Stimulated activated CD4-positive, alpha-beta T cell treated with anti-CD3 and anti-CD28 coated beads, TNF-alpha, amount 100 ng/mL, for 1 hour (primary cell): ENCODE measurements at places on chromosomes 11 and 22.

- no peak for DNase-seq
Measured at GRCh38 chr11:130604606-130605005, 156.2 kb downstream of the ADAMTS15 start.

DNA sequence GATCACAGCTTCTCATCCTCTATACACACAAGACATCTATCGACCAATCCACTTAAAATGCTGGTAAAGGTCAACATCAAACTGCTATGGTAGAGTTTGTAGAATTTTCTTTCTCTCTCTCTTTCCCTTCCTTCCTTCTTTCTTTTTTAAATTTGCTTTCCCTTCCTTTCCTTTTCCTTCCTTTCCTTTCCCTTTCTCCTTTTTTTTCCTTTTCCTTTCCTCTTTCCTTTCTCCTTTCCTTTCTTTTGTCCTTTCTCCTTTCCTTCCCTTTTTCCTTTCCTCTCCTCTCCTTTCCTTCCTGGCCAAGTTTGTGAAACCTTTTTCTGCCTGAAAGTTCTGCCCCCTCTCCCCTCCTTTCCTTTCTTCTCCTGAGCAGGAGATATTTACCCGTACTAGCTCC is 3.1 kb downstream of the C11orf97 start:
- no peak for DNase-seq

DNA sequence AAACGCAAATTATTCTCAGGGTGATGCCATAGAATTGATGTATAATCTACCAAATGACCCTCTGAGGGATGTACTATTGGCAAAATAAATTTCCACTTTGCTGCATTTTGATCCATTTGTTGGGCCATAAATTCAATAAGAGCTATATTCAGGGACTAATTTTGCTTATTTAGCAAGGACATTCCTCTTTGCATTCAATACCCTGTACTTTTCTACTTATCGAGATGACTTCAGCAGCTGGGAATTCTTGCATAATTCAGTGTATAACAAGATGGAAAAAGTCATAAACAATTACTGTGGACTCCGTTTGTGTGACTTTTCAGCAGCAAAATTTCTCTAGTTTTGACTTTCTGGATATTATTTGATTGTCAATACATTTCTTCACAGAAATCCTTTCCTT is 744.7 kb upstream of the CCDC179 start:
- no peak for DNase-seq

DNA sequence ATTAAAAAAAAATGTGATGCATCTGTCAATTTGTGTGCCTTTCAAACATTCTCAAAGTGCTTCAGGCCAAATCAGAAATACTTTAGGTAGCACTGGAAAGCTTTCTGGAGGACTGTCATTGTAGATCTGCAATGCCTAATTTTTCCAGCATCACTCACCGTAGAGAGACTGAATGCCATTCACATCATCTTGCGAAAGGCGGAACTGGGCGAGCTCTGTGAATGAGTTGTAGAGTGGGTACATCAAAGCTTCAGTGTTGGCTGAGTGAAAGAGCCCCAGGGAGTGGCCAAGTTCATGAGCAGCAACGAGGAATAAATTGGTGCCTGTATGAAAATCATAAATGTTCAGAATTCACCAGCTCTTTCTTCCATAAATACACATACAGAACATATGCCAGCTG is 4.0 kb downstream of the MMP10 start:
- DNase-seq = no peak

- no peak for DNase-seq
Measured at GRCh38 chr11:11245453-11245852, 107.6 kb downstream of the CSNK2A3 start.

GRCh38 chr11:94271885-94272372 is 32.5 kb upstream of the IZUMO1R start:
- no peak for DNase-seq

DNA sequence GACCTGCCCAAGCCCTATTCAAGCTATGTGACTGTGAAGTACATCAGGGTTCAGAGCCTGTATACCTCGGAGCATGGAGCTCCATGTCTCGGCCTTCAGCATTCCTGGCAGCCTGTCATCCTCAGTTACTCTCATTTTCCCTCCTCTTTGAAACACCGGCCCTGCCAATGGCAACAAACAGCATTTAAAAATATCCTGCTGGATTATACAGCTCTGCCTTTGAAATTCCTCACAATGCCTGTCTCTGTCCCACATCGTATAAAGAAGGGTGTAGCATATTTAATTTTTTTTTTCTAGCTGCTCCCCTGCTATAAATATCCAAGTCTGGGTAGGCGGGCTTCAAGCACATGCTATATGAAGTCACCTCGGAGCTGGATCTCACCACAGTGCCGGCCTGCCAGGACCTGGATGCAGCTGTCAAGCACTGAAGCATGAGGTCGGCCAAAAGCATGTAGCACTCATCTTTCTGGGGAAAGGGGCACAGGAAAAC is 11.8 kb downstream of the ABTB2 start:
- no peak for DNase-seq

DNA sequence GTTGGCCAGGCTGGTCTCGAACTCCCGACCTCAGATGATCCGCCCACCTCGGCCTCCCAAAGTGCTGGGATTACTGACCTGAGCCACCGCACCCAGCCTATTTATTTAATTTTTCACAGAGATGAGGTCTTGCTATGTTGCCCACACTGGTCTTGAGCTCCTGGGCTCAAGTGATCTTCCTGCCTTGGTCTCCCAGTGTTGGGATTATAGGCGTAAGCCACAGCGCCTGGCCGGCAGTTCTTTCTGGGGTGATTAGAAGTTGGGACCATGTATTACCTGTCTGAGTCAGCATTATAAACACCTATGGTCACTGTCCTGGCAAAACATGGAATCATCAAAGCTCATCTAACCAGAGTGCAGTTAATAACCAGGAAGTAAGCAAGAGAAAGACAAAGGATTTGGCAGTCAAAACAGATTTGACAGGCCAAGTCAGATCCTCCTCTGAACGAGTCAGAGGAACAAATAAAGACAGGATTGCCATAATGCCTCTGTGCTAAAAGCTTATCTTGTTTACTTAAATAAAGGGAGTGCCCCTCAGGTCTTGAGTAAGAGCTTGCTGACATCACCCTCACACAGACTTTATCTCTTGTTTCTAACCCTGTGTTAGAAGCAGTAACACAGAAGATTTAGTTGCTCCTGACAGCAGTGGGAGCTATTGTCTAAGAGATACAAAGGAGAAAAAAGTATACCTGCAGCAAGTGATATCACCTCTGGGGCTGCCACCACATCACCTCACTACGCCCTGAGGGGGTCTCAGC is 3.7 kb downstream of the SERPIND1 start:
- DNase-seq = no peak

DNA sequence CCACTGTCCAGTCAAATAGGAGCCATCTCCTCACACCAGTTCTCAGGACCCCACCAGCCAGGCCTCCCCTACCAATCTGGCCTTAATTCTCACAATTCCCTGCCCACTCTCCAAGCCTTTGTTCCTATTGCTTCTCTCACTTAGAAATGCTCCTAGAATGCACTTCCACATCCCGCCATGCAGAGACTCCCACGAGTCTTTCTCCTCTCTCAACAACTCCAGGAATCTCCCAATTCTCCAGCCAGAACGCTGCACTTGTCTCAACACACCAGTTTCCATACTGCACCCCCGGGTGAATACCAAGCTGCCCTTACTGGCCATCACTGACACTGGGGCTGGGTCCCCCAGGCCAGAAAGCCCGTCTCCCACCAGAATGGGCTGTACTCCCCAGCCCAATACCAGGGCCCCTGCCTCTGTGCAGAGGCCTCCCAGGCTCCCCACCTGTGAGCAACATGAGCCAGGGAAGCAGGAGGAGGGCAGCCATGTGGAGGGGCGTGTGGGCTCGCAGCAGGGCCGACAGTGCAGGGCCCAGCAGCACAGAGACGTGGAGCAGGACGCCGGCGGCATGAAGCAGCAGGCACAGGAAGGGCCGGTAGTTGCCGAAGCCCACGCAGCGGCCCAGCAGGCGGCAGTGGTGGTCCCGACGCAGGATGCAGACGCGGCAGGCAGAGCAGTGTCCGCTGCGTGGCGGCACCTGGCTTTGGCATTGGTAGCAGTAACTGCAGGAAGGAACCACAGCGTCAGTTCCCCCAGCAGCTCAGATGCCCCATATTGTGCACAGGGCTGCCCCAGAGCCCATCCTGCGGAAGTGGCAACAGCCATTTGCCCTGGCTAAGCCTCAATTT is 2.4 kb downstream of the ZDHHC24 start:
- DNase-seq = peak; percentile 21

GRCh38 chr11:113131036-113131775 is 170.0 kb downstream of the NCAM1 start:
- no peak for DNase-seq
